ENCODE measurements at places on chromosomes 1 and 21.

DNA sequence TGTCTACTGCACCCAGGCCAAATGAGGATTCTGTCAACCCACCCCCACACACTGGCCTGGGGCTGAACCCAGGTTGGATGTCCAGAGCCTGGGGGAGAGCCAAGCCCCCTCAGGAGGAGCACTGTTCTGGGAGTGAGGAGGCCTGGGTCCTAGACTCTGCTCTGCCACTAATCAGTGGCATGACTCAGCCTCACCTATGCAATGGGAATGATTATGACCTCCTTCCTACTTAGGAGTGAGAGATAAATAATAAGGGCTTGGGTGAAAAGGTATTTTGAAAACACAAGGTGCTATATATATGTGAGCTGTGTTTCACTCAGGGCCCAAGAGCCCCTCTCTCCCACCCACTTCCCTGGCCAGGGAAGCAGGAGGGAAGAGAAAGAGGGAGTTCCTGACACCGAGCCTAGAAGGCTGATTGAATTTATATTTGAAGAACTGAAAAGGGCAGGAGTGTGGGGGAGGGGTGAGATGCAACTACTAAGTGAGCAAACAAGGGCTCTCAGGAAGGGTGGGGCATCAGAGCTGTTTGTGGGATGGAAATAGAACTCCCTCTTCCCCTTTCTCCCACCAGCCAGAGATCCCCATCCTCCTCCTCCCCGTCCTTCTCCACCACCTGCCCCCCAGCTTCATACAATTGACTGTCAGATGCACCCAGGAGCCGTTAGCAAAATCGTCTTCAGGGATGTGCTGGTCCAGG lies 8.2 kb downstream of the IGSF9 start:
- DNase-seq: peak; percentile 11

- no peak for DNase-seq
These were observed 6.4 kb downstream of the TTC22 start for GRCh38 chr1:54794451-54795355.

- DNase-seq: no peak
These were observed 1.7 kb upstream of the CLDN19 start for GRCh38 chr1:42741706-42742105.

DNA sequence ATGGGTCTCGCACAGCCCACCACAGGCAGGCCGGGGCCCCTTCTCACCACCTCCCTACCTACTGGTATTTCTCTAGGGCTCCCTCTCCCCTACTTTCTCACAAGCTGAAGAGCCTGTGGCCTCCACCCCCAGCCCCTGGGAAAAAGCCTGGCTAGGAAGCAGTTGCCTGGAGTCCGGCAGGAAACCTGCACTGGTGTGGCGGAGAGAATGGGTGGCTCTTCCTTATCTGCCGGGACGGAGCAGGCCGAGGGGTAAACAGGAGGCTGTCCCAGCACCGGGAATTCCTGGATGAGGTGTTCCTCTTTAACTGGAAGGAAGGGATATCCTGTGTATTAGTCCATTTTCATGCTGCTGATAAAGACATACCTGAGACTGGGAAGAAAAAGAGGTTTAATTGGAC lies 125.8 kb downstream of the TLR5 start:
- no peak for DNase-seq

GRCh38 chr21:38646213-38646837 lies 148.0 kb upstream of the ERG start:
- DNase-seq: no peak

DNA sequence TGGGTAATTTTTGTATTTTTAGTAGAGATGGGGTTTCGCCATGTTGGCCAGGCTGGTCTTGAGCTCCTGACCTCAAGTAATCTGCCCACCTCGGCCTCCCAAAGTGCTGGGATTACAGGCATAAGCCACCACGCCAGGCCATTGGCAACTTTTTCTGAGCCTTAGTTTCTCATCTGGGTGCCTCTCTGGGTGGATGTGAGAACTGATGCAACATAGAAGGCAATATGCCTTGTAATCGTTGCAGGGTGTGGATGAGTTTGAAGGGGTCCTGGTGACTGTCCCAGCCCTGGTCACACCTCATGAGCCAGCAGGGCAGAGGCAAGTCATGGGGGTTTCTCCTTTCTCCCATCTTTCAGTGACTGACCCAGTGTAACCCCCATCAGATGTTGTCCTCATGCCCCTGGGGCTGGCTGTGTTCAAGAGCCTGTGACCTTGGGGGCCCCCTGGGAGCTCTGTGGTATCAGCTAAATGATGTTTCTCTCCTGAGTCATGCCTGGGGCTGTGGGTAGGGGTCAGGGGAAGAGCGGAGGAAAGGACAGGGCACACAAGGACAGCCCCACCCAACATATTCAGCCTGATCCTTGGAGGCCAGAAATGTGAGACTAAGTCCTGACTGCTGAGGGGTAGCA lies 3.6 kb downstream of the COL9A2 start:
- DNase-seq: no peak

DNA sequence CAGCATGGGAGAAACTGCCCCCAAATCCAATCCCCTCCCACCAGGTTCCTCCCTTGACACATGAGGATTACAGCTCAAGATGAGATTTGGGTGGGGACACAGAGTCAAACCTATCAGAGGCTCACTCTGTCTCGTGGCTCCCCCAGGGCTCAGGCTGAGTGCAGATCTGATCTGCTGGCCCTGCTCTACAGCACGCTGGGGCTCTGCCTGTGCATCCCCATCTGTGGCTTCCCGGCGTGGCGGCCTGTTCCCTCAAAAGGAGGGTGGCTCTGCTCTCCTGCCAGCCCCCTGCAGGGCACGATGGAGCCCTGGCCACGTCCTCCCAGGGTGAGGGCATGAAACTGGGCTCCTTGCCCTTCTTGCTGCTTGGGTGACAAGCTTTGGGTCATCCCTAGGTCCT lies 19.8 kb upstream of the SMYD3 start:
- no peak for DNase-seq

- DNase-seq: no peak
These were observed 30.1 kb upstream of the NPPB start for GRCh38 chr1:11888877-11889208.

DNA sequence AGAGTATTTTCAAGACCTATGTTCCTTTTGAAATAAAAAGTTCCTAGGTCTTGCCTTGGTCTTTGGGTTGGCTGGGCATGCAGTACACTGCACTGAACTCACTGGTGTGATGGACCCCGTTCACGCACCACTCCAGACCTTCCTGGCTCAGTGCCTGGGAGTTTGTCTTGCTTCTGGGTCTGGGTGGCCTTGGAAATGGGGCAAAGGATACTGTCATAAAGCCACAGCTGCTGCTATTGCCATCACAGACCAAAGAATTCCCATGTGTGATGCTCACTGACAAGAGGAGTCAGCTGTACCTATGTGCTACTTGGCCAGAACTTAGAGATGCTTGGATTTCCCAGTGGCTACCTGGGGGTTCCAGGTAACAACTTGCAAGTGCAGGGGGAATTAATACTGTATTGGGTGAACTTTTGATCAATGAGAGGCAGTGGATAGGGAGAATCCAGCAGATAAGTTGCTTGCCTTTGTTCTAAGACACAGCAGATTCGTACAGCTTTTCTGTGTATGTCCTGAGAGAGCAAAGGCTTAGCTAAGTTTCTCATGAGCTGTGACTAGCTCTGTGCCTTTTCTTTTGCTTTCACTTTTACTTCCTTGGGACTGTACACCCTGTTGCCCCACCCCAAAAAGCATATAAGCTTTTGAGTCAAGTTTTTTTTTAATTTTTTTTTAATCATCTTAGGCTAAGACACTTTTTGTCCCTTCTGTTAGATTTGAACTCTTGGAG lies 115.3 kb downstream of the RUNX1 start:
- DNase-seq: no peak

GRCh38 chr1:185931438-185931837 lies 197.2 kb downstream of the HMCN1 start:
- DNase-seq: no peak

DNA sequence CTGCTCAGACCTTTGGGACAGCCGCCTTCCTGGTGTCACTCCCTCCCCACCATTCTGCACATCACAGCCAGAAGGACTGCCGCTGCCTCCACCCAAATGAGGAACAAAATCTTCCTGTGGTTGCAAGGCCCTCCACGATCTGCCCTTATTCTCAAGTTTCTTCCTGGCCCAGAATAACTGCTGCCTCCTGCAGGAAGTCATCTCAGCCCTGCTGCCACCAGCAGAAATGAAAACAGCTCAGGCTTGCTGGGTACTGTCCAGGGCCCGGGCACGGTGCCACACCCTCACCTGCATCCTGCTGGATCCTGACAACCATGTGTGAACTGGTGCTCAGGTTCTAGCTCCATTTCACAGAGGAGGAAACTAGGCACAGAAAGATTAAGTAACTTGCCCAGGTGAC lies 2.8 kb downstream of the CLDN19 start:
- DNase-seq: no peak

- DNase-seq: no peak
These were observed 56.3 kb downstream of the KIAA0040 start for GRCh38 chr1:175136246-175136645.

DNA sequence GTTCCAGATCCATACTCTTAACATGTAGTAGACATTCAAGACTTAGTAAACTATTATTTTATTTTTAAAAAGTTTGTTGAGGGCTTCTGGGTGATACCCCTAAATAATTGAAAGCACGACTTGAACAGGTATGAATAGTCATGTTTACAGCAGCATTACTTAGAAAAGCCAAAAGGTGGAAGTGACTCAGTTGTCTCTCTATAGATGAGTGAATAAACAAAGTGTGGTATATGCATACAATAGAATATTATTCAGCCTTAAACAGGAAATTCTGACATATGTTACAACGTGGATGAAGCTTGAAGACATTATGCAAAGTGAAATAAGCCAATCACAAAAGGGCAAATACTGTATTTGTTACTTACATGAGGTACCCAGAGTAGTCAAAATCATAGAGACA lies 26.5 kb downstream of the TSNAX start:
- DNase-seq: no peak

DNA sequence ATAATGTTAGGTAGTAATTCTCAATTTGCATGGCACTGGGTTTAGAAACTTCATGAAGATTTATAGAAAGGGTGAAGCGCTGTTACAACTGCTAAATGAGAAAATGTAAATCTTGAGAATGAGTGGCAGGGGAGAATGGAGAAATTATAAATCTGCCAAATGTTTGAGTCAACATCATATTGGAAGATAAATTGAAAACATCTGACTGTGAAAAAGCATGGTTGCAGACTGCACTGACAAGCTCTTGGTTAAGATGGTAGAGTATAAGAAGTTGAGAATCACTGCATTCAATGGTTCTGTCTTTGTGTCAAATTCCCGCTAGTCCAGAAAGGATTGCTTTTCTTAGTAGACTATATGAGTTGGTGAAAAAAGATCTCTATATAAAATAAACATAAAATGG lies 113.3 kb upstream of the DUSP10 start:
- DNase-seq: no peak

DNA sequence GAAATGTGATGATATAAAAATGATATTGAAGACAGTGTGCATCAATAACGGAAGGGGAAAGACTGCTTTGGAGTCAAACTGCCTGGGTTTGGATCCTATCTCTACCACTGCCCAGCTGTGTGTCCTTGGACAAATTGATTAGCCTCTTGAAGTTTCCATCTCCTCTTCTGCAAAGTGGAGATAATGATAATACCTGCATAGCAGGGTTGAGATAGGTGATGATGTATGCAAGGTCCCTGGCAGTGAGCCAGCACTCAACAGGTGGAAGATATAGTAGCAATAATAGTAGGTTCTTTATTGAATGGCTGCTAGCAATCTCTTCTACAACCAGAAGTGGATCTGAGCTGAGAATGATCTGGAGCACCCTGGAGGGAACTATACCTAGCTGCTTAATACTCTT lies 166.7 kb downstream of the MIS18A start:
- DNase-seq: no peak

GRCh38 chr1:31487143-31487542 lies 74.1 kb downstream of the SERINC2 start:
- no peak for DNase-seq

GRCh38 chr1:71019233-71019969 lies 28.2 kb downstream of the PTGER3 start:
- DNase-seq: no peak

GRCh38 chr1:157944663-157945280 lies 48.7 kb upstream of the KIRREL1 start:
- no peak for DNase-seq

GRCh38 chr21:45892156-45892915 lies 89.2 kb upstream of the COL6A1 start:
- no peak for DNase-seq

- DNase-seq: no peak
These were observed 84.9 kb upstream of the KCNK2 start for GRCh38 chr1:214997685-214998084.

GRCh38 chr1:155978973-155979429 lies 654 bp upstream of the ARHGEF2 start:
- no peak for DNase-seq

DNA sequence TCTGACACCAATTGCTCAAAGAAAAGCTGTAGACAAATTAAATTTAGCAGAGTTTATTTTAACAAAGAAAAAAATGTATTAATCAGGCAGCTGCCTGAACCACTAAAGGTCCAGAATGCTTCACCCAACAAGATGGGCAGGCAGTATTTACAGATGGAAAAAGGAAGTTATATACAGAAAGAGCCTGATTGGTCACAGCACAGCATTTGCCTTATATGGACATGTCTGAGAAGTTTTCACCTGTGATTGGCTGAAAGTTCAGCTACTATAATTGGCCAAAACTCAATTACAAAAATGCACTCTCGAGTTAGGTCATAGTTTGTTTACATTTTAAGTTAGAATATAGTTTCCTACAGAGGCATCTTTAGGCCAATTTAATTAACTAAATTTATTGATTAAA lies 15.1 kb upstream of the FMO1 start:
- DNase-seq: no peak

DNA sequence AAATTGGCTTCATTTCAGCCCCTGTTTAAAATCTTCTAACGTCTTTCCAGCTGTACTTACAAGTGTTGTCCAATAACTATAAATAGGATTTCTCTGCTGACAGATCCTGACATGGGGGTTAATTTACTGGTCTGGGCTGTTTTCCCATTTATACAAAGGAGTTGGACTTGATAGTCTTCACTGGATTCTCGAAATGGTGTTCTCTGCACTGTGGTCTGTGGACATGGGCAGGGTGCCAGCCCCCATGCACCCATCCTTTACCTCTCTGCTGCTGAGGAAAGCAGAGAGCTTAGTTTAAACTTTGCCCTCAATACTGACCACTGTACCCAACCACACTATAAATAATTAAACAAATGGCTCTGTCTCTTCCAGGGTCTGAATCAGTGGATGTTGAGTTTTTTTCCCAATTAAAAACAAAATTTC lies 5.2 kb downstream of the DIO1 start:
- no peak for DNase-seq

- no peak for DNase-seq
These were observed 6.8 kb upstream of the AKR1A1 start for GRCh38 chr1:45543581-45544417.

Data from NCI-H2227 treated with DMSO at 0.1 percent for 48 hours (cell line).